Stimulated activated CD8-positive, alpha-beta memory T cell treated with anti-CD3 and anti-CD28 coated beads, Interleukin-4, amount 100 ng/mL, for 1 hour (primary cell): ENCODE measurements at places on chromosomes 1 and 21.

- DNase-seq = no peak
Observed at GRCh38 chr1:207959141-207959825, 48.4 kb upstream of the CD34 start.

DNA sequence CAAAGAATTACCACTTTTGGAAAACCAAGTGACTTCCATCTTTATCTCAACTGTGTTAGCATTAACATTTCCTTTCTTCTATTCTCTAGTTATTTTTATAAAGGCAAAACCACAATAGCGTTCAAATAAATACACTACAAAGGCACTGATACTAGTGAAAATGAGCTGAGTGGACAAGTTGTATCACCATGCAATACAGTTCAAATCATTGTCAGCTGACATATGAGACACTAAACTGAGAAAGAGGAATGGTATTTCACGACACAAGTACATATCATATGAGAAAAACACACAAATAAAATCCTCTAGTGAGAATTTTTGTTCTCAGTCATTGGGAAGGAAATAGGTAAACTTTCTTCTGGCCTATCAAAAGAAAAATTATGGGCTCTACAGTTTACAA, 26.2 kb downstream of the ENAH start:
- DNase-seq = no peak

GRCh38 chr1:56473582-56474270, 105.6 kb downstream of the PLPP3 start:
- DNase-seq = no peak

DNA sequence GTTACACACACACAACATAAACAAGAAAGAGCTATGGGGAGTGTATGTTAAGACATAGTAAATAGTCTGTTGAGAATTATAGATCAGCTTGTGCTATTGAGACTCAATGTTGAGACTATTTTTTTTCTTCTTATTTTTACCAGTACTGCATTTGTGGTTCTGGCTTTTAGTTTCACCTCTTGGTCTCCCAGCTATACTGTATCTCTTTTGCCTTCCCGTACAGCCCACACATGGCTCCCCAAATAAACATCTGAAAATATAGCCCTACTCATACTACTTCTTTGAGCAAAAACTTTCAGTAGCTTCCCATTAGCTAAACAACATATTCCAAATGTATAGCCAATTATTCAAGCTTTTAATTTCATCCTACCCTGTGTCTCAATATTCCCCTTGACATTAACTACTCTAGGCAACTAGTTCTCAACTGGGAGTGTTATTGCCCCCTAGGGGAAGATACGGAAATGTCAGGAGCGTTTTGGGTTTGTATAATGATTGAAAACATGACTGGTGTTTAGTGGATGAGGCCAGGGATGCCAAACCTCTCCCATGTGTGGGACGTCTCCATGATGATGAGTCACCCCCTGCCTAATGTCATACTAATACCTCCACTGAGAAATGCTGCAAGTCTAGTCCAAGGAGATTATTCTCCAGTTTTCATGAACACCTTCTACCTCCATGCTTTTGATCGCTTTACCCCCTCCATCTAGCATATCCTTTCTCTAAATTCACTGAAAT, 6.8 kb downstream of the RPE65 start:
- no peak for DNase-seq

GRCh38 chr21:37292041-37292440, 24.9 kb upstream of the VPS26C start:
- no peak for DNase-seq

DNA sequence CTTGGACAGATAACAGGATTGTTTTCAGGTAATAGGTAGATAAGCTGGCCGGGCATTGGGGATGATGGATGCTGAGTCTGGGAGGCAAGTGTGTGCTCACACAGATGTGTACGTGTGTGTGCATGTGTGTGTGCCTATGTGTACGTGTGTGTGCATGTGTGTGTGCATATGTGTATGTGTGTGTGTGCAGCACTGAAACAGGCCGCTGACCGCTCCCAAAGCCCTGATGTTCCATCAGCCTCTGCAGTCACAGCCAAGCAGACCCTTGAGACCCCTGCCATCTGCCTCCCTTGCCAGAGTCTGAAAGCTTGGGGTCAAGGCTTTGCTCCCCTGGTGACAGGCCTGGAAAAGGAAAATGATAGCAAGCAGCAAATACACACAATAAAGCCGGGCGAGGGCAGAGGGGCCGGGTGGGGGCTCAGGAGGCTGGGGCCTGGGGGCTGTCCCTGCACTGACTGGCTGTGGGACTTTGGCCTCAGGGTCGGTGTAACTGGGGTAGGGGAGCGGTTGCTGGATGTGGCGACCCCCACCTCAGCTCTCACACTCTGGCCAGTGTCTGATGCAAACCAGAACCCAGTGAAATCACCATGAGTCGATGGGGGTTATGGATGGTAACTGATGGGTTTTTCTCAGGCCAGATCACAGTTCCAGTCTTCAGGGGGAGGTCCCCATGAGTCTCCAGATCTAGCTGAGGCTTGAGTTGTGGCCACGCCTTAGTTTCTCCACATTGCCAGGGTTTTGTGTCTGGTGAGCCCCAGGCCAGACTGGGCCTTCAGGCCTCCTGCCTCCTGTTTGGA, 9.2 kb upstream of the TNFRSF8 start:
- no peak for DNase-seq

DNA sequence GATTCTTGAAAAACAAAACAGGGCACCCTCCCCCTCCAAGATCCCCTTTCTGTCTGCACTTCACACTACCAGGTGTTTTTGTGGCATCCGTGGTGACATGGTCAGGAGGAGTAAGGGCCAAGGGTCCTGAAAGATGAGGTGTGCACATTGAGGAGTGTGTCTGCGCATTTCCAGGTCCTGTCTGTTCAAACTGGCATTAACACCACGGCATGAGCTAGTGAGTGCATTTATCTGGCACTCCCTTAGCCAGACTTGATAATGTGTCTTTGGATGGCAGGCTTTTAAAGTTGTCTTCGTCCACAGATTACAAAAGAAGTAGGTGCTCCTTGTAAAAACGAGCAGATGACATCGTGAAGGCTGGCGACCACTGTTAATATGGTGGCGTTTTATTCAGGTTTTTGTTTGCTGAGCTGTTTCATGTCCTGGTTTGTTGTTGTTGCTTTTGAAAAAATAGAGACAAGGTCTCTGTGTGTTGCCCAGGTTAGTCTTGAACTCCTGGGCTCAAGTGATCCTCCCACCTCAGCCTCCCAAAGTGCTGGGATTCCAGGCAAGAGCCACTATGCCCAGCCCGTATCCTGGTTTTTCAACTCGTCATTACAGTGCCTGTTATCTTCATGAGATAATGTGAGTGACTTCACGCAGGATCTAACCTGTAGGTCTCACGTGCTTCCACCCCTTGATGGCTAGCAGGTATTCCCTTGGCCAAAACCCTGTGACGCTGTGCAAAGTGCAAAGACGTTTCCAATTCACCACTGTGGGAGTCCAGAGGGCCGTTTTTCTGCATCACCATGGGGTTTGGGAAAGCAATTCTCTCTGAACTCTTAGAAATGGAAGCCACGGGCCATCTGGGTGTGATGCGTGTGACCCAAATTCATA, 4.2 kb downstream of the TMEM51 start:
- no peak for DNase-seq

DNA sequence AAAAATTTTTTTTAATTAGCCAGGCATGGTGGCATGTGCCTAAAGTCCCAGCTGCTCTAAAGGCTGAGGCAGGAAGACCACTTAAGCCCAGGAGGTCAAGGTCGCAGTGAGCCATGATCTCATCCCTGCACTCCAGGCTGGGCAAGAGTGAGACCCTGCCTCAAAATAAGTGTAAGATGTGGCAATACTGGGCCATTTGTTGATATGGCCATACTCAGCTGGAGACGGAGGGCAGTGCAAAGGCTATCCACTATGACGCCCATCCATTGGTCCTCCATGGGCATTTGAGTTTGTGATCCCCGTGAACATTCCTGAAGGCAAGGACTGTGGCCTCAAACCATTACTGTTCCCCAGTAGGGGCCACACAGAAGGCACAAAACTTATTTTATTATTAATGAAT, 1.5 kb downstream of the CASP9 start:
- no peak for DNase-seq

DNA sequence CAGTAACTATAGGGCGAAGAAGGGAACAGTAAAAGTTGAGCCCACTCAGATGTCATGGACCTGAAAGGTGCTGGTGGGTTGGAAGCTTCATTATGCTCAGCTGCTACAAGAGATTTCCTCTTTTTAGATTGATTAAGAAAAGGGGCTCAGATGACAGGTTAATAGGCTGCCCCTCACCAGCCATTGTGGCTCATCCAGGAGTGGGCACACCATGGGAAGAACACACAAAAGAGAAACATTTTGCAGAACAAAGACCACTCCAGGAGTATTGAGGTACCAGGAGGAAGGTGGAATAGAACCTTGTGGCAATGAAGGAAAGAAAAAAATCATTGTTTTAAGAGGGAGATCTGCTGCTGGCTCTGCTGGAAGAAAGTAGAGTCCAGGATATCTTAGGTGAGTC, 205.5 kb downstream of the RYR2 start:
- DNase-seq = no peak

GRCh38 chr1:232084584-232085223, 458.1 kb downstream of the DISC1 start:
- no peak for DNase-seq
